ENCODE measurements at places on chromosomes 7 and 10.
A peak's percentile ranks its signal among the peaks of the same experiment; 100 is the strongest.

DNA sequence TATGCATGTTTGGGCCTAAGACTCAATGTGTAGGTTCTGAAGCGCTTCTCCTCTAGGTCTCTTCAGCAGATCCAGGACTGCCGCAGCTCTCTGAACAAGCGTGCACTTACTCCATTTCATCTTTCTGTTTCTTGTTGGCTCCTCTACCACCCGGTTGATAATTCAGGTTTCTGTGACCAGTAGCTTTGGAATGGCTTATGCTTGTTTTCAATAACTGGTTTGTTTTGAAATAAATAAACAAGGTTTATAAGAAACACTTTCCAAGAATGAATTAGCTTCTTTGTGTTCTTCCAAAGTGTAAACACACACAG is 1.5 kb downstream of the MDFIC start:
- no peak for DNase-seq

DNA sequence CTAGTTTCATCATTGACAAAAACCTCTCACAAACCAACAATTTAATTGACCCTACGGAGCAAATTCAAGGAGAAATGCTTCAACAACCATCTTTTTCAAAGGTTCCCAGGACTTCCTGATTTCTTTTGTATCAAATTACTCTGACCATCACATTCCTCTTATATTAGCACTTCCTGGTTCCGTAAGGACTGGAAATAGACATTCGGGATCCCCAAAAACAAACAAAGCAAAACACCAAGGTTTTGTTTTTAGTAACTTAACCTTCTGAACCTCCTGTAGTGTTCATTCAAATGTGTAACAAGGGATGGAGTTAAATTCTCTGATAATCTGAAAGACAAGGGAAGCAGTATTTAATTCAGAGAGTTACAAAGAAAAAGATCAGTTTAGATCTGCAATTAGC is 387.6 kb upstream of the NRP1 start:
- DNase-seq, result no peak

- peak; percentile 37 for DNase-seq
Measured at GRCh38 chr7:117872561-117873309, 506 bp downstream of the CTTNBP2 start.

DNA sequence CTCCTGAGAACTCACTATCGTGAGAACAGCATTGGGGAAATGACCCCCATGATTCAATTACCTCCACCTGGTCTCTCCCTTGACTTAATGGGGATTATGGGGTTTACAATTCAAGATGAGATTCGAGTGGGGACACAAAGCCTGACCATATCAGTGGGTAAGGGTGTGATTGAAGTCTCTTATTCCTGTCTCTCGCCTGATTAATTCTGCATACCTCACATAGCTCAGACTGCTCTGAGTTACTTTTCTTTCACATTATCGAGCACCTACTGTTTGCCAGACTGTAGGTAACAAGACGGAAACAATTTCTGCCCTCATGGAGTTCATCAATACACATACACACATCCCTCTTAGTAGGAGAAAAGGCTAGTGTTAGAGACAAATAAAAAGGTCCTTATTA is 25.0 kb downstream of the CISD1 start:
- no peak for DNase-seq

GRCh38 chr7:104499975-104500374 is 171.6 kb downstream of the LHFPL3 start:
- DNase-seq, result no peak

- peak; percentile 93 for DNase-seq
Measured at GRCh38 chr7:103344453-103345149, at the start of gene DNAJC2. Gene DNAJC2, minus strand, starts transcription at chr7:103344767. Its CDS starts 145 bp downstream, at chr7:103344622.

DNA sequence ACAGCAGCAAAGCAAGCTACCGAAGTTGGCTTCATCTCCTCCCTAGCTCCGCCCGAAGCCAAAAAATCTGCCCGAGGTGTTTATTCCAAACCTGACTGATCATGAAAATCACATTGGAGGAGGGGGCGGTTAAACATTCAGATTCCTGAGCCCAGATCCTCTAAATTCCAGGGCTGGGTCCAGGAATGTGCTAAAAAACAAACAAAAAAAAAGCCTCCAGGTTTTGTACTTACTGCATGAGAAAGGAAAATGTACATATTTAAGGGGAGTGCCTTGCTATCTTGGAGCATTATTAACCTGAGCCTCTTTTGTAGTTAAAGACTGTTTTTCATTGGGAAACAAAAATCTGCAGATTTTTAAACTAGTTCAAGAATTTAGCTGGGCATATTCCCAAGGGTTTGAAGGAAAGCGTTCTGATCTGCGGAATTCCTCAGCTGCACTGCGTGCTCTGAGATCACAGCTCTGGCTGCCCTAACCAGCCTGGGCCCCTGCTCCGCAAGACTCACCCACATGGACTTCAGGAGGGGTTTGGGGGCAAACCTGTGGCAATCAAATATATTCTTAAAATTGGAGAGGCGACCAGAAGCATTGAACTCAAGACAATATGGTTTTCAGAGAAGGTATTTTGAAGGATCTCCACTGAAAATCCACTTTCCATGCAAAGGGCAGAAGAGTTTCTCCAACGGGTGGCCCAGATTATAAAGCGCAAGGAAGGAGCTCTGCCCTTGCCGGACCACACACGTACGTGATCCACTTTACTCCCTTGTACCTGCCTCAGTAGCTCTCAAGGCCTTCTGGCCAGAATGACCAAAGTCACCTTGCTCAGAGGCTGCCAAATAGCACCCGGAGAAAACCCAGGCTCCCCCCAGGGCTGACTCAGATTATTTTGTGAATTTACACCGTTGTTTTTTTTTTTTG is 10.0 kb upstream of the TNS3 start:
- DNase-seq, result no peak

DNA sequence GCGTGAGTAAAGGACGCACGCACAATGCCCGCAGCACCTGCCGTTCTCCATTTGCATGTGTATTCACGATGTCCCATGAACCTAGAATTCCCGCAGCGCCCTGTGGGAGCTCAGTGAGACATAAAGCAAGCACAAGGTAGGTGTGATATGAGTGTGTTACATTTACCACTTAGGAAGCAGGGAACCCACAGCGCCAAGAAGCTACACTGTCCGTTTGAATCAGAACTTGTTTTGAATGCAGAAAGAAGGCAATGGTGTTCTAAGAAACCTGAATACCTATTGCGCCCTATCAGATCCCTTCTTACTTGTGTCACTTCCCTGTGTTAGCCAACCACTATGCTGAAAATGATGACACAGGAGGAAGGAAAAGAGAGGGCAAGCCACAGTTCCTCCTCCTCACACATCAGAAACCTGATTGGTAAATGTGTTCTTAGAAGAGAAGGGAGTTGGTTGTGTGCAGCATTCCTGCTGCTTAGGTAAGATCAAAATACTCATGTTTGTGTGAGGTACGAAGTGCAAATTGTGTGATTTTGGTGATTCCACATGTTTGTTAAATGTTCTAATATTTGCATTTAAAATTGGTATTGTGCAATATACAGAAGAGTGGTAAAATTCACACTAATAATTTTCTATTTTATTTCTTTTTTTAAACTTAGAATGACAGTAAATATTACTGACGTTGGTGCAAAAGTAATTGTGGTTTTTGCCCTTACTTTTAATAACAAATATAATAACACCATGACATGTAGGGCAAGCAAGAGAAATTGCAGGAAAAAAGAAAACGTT is 185.4 kb downstream of the SEC23IP start:
- DNase-seq, result peak; percentile 82

- no peak for DNase-seq
Measured at GRCh38 chr10:13049774-13050420, 48.4 kb upstream of the CCDC3 start.

- DNase-seq, result peak; percentile 18
Measured at GRCh38 chr10:102230861-102231356, 4.8 kb downstream of the ELOVL3 start.

GRCh38 chr7:19381321-19381720 is 236.1 kb upstream of the FERD3L start:
- DNase-seq, result no peak

GRCh38 chr7:23017309-23017708 is 3.4 kb upstream of the HYCC1 start:
- DNase-seq, result no peak

GRCh38 chr10:73650537-73651331 is 5.1 kb downstream of the SYNPO2L start:
- peak; percentile 8 for DNase-seq

- no peak for DNase-seq
Measured at GRCh38 chr7:92717993-92718716, 118.2 kb downstream of the CDK6 start.

DNA sequence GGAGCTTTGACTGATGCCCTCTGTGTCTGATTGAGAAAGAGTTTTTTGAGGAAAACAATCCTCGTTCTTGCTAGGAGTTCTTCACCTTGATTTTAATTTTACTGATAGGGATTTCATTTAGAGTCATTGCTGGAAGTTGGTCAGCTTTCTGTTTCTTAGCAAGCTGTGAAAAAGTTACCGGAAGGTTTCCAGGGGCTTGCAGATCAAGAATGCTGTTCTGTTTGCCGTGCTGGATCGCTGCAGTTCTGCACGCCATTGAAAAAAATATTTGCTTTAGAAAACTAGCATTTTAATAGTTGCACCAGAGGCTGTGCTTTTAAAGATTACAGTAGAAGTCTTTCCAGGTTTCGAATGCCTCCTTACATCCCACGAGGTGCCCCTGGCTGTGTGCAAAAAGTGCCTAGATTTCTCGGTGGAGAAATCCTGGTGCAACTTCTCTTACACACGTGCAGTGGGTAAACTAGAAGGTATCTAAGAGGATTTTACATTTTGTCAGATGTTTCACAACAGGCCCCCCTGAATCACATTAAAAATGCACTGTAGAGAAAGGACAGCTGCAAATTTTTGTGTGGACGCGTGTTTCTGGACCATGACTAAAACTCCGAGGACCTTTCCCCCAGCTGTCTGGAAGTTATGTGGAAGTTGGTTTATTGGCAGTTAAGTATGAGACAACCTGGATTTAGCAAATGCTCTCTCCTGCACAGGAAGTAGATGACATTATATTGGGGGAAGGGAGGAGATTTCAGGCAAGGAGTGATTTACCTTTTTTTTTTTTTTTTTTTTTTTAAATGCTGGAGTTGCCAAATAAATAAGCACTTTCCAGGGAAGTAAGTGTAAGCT is 5.8 kb downstream of the TCF7L2 start:
- no peak for DNase-seq

DNA sequence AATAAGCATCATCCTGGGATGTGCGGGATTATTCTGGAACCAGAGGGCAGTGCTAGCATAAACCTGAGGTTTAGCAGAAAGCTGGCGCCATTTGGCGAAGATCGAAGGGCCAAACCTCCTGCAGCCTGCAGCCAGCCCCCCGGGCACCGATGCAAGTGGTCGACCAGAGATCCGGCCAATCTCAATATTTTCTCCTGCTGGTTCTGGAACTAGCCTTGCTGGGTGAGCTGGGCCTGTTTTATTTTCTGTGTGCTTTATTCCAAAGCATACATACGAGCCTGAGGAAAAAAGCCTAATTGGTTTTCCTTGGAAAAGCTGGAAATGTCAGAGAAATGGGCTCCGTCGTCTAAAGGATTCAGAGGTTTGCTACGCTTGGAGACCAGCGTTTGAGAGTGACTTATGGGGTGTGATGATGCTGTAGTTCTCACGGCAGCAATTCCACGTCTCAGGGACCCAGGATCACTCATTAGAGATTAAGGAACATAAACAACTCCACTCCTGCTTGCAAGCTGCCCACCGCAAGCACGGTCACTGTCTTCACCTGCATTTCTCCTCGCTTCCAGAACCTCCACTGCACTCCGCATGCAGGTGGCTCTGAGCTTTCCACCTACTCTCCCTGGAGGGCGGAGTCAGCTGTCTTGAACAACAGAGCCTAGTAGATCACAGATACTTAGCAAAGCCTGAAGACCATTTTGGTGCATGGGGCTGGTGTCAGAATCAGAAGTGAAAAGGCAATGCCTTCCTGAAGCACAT is 60.2 kb downstream of the PRKAG2 start:
- no peak for DNase-seq

GRCh38 chr7:104983076-104983577 is 30.9 kb upstream of the KMT2E start:
- DNase-seq, result peak; percentile 47

DNA sequence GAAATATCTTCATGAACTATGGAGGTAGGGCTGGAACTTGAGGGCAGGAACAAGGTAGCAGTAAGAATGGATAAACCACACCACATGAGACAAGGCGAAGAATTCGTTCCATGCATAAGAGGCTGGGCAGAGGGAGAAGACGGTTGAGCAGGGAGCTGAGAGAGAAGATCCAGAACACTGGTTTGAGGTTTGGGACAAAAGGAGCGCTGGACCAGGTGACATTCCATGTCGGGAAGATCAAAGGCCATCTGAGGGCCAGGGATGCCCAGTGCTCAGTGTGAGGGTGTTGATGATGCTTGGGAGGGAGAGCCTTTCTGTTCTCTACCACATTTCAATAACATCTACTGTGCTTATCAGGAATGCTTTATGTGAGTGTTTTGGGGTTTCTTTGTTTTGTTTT is 52.8 kb downstream of the WIPF3 start:
- no peak for DNase-seq
